NT2/D1 (cell line): ENCODE measurements at places on chromosomes 11 and 22.

GRCh38 chr22:40709752-40710413, 30.6 kb downstream of the MCHR1 start:
- no peak for DNase-seq

- DNase-seq = no peak
These were observed 104.5 kb downstream of the PDE3B start for GRCh38 chr11:14748090-14748489.

GRCh38 chr11:133149698-133150097, 382.6 kb downstream of the OPCML start:
- DNase-seq = no peak

DNA sequence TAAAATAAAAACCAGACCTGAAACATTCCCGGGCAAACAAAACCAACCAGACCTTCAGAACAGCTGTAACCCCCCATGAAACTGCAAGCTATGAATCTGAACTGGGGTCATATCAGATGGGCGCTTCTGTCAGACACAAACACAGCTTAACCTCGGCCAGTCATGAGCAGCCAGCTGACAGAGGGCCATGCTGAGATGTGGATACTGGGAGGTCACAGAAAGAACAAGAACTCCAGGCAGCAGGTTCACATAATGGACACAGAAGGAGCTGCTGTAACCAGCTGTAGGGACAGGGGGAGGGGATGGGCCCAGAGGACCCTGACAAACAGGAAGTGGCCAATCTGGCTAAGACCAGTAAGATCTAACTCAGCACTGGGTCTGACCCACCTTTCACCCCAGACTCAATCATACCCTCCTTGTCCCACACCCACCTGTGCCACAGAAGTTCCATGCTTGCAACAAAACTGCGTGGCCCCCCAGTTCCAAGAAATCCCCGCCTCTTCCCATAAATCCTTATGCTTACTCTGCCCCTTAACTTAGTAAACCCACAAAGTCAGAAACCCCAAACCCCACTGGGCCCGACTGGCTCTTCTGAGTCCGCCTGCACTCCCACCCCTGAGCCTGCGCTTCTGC, 4.0 kb downstream of the APOL4 start:
- no peak for DNase-seq

DNA sequence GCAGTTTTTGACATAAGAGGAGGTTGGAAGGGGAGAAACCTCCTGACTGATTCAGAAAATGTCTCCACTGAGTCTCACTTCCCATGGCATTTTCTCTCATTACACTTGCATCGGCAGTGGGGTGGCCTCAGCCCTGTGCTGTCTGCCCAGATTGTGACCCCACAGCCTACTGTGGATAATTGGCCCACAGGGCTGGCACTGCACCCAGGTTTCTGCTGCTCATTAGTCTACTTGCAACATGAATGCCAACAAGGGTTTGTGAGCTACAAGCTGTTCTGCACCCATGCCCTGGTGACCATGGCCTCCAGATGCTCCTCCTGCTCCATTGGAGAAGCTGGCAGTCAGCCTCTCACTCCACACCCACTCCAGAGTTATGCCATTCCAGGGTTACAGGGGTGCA, 296.0 kb downstream of the CTTN start:
- no peak for DNase-seq

DNA sequence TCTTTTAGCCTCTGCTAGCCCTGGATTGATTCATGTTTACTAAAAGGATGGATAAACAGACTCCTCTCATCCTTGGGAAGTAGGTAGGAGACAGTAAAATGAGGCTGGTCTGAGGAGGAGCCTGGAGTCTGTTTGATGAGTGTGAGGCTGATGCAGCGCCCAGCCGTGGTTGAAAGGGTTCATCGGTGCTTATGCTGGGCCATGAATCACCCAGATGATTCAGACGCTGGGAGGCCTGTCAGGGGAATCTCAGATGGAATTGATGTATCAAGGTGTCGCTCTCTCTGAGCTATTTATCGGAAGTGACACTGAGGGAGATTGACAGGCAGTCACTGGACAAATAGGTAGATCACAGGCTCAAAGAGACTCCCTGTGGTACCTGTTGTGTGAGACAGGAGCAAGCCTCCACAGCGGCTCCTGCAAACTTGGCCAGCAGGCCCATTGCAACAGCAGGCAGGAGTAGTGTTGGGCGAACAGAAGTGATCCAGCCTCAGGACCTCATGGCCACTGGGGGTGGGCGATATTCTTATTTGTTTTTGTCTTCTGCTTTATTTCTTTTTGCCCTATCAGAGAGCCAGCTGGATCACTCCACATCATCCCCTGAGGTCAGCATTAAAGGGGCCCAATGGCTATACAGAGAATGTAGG, 109.9 kb upstream of the CADM1 start:
- DNase-seq = no peak

DNA sequence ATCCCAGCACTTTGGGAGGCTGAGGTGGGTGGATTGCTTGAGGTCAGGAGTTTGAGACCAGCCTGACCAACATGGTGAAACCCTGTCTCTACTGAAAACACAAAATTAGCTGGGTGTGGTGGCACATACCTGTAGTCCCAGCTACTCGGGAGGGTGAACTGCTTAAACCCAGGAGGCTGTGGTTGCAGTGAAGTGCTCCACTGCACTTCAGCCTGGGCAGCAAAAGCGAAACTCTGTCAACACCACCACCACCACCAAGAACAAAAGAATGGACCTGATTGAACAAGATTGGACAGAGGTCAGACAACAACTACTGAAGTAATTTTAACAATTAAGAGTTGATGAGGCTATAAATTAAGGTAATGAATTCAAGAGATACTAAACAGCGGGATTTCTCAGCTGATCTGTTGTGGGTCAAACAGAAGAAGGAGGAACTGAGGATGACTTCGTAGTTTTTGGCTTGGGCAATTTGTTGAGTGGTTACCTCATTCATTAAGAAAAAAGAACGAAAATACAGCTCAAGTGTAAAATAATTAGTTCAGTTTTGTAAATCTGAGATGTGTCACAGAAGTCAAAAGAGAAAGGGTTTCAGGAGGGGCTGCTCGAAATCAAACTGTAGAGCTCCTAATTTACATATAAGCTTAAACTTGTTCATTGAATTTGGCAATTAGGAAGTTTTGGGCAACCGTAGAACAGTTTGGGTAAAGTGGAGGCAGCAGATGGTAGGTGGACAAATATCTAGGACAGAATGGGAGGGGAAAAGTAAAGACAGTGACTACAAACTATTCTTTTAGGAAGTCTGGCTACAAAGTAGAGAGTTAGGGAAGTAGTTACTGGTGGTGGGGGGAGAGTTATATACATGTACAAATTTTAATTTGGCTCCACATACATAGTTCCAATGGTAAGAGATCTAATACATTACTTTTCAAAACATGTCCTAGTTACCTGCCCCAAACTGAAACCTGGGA, 4.5 kb downstream of the IL18 start:
- no peak for DNase-seq

DNA sequence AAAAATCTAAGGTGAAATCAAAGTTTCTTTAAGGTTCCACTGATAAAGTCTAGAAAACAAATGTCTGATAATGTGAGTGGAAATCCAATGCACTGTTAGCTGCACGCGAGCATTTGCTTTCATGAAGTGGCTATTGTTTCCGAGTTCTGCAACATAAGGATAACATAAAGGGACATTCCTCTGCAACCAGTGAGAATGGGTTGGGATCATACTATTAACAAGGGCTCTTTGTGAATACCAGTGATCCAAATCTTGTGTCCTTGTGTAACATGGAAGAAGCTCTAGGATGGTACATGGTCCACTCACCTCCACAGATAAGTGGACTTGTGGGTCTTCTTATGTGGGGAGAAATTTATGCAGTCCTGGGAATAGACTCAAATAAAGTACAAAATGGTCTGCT, 24.6 kb downstream of the APIP start:
- DNase-seq = no peak

DNA sequence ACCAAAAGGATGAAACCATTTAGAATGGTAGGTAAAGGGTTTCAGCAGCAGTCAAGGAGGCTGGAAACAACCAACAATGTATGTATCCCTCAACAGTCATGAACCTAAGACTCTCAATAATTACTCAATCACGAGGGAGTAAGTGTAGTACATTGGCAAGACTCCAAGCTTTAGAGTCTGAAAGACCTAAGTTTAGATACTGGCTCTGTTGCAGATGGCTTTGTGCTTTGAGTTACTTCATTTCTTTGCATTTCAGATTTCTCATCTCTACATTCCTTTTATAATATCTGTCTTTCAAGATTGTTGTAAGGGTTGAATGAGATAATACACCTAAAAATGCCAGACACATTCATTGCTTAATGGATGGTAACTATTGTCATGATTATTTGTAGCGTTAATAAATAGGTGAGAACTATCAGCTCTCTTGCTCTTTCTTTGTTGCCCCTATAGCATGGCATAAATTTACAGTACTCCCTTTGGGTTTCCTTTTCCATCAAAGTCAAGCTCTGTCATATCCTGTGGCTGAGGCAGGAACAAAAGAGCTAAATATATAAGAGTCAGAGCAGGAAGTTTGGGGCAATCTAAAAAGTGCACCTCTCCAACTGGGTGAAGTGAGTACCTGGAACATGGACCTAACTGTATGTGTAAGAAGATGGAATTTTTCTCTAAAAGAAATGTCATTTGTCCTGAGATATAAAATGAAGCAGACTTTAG, 228.2 kb upstream of the ZC3H12C start:
- no peak for DNase-seq
